ENCODE measurements at places on chromosomes 1 and 21. TPM values are rescaled to one million over a fixed set of nuclear protein-coding genes. Genes with fewer than 3 reads are reported as not detected.
A peak's percentile ranks its signal among the peaks of the same experiment; 100 is the strongest.

The NDUFS5 gene
- total RNA-seq = 134 TPM

The SPATA17 gene
- not detected for total RNA-seq

The IL20 gene
- not detected for total RNA-seq

The RORC gene
- total RNA-seq = 2.7 TPM

The KRTAP20-2 gene
- not detected for total RNA-seq

The FOXO6 gene
- total RNA-seq = 0.24 TPM

The S100A8 gene
- total RNA-seq = not detected

The KDF1 gene
- not detected for total RNA-seq

The SPRR2F gene
- total RNA-seq = not detected

DNA sequence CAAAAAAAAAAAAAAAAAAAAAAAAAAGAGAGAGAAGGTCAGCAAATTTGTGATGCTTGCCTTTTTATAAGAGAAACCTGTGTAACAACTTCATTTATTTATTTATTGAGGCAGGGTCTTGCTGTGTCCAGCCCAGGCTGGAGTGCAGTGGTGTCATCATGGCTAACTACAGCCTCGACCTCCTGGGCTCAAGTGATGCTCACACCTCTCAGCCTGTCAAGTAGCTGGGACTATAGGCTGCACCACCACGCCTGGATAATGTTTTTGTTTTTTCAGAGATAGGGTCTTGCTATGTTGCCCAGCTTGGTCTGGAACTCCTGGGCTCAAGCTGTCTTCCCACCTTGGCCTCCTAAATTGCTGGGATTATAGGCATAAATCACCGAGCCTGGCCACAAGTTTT is 42.4 kb downstream of the DHCR24 start:
- DNase-seq = no peak
- no peaks in the 10 kb centered on the region for H3K4me1 ChIP-seq
- H3K27ac ChIP-seq = no peak overlapping the region
- no peaks in the 10 kb centered on the region for H3K27me3 ChIP-seq
- H3K4me3 ChIP-seq = no peak overlapping the region

DNA sequence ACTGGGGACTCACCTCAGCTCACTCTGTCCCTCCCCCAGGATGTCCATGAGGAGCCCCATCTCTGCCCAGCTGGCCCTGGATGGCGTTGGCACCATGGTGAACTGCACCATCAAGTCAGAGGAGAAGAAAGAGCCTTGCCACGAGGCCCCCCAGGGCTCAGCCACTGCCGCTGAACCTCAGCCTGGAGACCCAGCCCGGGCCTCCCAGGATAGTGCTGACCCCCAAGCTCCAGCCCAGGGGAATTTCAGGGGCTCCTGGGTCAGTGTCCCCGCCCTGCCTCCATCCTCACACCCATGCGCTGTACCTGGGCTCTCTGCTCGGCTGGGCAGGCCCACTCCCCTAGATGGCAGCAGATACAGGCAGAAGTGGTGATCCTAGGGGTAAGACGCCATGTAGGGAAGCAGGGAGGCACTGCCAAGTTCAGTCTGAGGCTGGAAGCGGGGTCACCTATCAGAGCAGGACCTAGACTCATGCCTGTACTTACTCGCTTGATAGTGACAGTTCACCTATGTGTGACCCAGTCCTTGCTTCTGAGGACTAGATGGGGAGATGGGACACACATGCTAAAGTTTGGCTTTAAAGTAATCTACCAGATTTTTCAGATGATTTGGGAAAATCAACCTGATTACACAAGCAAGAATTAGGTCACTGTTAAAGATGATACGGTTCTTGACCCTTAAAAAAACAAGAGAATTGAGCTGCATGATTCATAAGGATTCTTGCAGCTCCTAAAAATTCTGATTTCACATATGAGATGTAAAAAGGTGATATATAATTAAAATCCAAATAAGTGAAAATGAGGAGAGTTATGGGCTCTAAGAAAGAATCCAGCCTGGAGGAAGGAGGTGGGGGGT is 38.7 kb downstream of the ETNK2 start:
- no peak overlapping the region for H3K27ac ChIP-seq
- H3K4me1 ChIP-seq = no peaks in the 10 kb centered on the region
- no peak overlapping the region for H3K4me3 ChIP-seq
- DNase-seq = no peak

DNA sequence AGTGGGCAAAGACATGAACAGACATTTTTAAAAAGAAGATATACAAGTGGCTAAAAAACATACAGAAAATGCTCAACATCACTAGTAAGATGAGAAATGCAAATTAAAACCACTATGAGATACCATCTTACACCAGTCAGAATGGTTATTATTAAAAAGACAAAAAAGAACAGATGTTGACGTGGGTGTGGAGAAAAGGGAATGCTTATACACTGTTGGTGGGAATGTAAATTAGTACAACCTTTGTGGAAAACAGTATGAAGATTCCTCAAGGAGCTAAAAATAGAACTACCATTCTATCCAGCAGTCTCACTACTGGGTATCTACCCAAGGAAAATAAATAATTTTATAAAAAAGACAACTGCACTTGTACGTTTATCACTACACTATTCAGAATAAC is 73.9 kb downstream of the EBNA1BP2 start:
- H3K36me3 ChIP-seq = no peaks in the 10 kb centered on the region
- peaks cover 11% of the 10 kb centered on the region for H3K27me3 ChIP-seq
- no peak overlapping the region for H3K27ac ChIP-seq

GRCh38 chr1:163844459-163844858 is 522.7 kb downstream of the NUF2 start:
- DNase-seq = no peak
- no peaks in the 10 kb centered on the region for H3K27me3 ChIP-seq
- no peaks in the 10 kb centered on the region for H3K36me3 ChIP-seq
- H3K27ac ChIP-seq = no peak overlapping the region
- no peak overlapping the region for H3K4me3 ChIP-seq
- H3K4me1 ChIP-seq = no peaks in the 10 kb centered on the region

- H3K27ac ChIP-seq = no peak overlapping the region
- H3K36me3 ChIP-seq = peaks cover 2% of the 10 kb centered on the region
Observed at GRCh38 chr1:234206651-234207284, 166.5 kb upstream of the COA6 start.

- peaks cover 4% of the 10 kb centered on the region for H3K36me3 ChIP-seq
- no peaks in the 10 kb centered on the region for H3K27me3 ChIP-seq
- peaks cover 55% of the 10 kb centered on the region for H3K4me1 ChIP-seq
- no peak overlapping the region for H3K27ac ChIP-seq
- no peak overlapping the region for H3K4me3 ChIP-seq
- no peak for DNase-seq
Observed at GRCh38 chr1:101183388-101183699, 53.5 kb upstream of the S1PR1 start.

GRCh38 chr1:26998429-26999300 is 5.2 kb downstream of the TRNP1 start:
- H3K36me3 ChIP-seq = no peaks in the 10 kb centered on the region
- H3K4me1 ChIP-seq = peaks cover 10% of the 10 kb centered on the region
- no peak for DNase-seq

DNA sequence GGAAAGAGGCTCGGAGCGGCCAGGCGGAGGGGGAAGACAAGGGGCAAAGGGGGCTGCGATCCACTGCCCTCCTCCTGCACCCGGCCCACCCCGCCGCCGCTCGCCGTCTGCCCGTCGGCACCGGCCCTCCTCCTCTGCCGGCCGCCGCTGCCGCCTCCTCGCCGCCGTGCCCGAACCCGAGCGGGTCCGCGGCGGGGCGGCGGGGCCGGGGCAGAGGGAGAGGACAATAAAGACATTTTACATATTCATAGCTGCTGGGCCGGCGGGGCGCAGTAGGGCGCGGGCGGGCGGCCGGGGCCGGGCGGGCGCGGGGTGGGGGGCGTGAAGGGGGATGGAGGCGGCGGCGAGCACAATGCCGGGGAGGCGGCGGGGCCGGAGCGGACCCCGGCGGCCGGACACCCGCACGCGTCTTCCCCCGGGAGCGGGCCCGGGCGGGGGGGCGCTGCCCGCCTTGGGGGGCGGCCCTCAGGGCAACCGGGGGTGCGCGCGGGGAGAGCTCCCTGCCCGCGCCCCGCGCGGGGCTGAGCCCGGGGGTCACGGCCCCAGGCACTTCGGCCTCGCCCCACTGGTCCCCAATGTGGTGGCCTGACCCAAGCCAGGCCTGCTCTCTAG is 546 bp downstream of the POU2F1 start:
- peak overlapping the region; percentile 95 for H3K27ac ChIP-seq
- peaks cover 34% of the 10 kb centered on the region for H3K4me1 ChIP-seq
- no peaks in the 10 kb centered on the region for H3K27me3 ChIP-seq
- peaks cover 10% of the 10 kb centered on the region for H3K36me3 ChIP-seq
